Stimulated activated CD4-positive, alpha-beta T cell treated with anti-CD3 and anti-CD28 coated beads, Interleukin-1b, Interleukin-23, amount 100 ng/mL, for 1 hour (primary cell): ENCODE measurements at places on chromosomes 2 and 18.

- no peak for DNase-seq
Measured at GRCh38 chr2:2328848-2329247, 2.2 kb downstream of the MYT1L start.

- DNase-seq, result no peak
Measured at GRCh38 chr18:33803636-33804035, 225.6 kb downstream of the ASXL3 start.

DNA sequence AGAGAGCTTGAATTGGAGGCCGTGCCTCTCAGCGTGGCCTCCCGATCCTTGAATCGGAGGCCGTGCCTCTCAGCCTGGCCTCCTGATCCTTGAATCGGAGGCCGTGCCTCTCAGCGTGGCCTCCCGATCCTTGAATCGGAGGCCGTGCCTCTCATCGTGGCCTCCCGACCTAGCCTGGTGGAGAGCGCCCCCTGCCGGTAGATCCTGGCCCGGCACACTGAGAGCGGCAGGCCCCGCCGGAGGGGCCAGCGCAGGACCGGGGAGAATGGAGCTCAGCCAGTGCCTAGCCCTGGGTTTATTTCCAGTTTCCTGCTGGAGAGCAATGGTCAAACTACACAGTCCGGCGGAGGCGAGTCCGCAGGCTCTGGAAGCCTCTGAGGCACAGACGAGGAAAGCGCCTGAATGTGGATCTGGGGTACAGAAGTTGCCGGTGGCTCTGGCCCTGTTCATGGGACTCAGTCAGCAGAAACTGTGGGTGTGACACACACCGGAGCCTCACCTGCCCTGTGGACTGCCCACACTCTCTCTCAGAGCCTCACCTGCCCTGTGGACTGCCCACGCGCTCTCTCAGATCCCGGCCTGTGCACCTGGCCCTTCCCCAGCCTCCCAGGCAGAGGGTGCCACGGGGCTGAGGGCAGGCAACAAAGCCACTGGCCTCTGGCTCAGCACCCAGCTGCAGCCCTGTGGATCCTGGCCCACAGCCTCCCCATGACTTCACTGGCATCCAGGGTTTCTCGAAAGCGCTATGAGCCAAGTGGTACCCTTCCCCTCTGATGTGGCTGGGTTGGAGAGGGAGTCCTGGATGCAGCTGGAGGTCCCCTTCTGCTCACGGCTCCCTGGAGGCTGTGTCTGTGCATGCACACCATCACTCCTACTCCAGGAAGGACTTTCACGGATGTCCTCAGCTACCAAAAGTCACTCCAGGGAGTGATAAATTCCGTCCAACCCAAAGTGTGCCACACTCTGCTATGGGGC is 1.5 kb downstream of the IL36B start:
- no peak for DNase-seq

- DNase-seq, result no peak
Measured at GRCh38 chr2:35428548-35428947, 927.0 kb upstream of the CRIM1 start.

GRCh38 chr2:18795906-18796305 is 206.5 kb upstream of the NT5C1B start:
- DNase-seq, result no peak

DNA sequence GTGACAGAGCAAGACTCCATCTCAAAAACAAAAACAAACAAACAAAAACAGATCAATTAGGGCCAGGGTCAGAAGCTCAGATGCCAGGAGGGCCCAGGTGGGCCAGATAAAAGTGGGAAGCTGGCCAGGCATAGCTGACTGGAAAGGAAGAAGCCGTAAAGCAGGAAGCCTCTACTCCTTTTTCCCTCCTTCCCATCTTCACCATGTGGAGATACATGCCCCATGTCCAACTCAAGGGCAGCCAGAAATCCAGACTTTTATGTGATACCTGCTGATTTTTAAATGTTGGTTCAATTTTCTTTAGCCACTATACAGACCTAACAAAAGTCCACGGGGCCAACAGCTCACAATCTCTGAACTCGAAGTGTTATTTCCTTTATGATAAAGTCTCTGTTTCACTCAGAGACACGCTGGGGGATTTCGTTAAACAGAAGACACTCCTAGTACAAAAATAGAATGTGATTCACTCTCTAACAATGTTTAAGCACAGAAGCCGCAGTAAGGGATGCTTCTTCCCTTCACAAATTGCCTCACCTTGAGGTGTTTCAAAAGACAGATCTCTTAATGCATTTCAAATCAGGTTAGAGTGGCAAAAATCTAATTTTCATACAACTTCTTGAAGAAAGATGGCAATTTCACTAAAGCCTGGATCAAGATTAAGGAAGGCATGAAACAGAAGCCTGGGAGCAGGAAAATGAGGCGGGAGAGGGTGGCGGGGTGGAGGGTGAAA is 14.0 kb downstream of the TMEM247 start:
- no peak for DNase-seq

DNA sequence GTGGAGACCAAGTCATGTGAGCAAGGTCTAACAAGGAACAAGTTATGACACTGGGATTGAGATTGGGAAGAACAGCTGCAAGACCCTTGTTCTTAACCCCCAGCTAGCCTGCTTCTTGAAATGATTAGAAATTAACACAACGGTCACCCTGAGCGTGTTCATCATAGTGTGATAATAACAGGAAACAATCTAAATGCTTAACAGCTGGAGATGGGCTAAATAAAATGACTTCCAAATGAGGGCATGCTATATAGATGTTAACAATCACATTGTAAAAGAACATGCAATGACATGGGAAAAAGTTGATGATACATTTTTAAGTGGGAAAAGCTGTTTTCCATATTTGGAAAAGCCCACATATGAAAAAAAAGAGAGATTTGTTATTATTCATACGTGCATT is 47.6 kb downstream of the RPL37A start:
- DNase-seq, result no peak

DNA sequence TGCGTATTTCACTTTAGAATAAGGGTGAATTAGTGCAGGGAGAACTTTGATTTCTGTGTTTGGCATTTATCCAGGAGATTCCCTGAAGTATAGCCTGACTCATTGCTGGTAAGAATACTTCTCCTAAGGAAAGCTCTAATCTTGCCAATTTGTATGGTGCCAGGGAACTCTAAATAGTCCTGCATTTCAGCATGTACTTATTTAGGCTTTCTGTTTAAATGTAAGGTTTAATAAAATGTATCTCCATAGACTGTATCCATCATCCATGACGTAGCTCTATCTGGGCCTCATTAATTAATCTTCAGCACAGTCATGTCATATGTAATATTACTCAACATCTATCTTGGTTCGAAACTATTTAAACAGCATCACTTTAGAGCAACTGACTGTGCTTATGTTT is 127.7 kb downstream of the DOK6 start:
- no peak for DNase-seq

- DNase-seq, result no peak
Measured at GRCh38 chr2:173175222-173175621, 99.6 kb downstream of the MAP3K20 start.

DNA sequence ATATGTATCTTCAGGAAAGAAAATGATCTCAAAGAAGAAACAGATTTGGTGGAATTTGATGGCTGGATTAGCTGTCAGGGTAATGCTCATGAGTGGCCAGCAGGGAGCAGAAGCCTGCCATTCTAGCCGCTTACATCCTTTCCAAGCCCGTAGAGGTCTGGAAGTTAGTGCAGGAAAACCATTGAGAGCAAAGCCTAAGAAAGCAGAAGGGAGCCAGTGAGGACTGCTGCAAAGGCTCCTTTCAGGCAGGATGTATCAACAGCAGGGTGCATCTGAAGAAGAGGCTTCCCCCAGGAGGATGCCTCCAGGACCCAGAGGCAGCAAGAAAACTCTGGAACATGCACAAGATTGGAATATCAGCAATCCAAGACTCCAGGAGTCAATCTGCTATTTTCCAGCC is 22.9 kb upstream of the LBH start:
- DNase-seq, result no peak

GRCh38 chr2:133444465-133444864 is 123.8 kb downstream of the NCKAP5 start:
- DNase-seq, result no peak

- no peak for DNase-seq
Measured at GRCh38 chr18:58558471-58558870, 70.4 kb downstream of the ALPK2 start.

- no peak for DNase-seq
Measured at GRCh38 chr2:119837350-119837749, 77.6 kb downstream of the PTPN4 start.

DNA sequence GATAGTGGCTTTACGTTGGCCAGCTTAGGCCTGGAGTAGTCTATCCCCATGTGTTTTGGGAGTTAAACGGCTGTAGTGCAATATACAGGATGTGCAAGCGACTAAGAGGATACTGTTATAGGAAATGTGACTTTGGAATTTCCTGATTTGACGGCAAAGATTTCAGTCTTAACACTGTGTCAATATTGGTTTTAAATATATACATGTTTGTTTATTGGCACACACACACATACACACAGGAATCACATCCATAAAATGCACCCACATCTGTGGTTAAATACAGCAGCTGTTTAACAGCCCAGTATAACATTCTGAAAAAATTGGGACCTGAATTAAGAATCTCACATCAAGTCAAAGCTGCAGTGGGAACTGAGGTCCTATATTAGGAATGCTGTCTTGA is 347.1 kb downstream of the TXNL1 start:
- DNase-seq, result no peak

DNA sequence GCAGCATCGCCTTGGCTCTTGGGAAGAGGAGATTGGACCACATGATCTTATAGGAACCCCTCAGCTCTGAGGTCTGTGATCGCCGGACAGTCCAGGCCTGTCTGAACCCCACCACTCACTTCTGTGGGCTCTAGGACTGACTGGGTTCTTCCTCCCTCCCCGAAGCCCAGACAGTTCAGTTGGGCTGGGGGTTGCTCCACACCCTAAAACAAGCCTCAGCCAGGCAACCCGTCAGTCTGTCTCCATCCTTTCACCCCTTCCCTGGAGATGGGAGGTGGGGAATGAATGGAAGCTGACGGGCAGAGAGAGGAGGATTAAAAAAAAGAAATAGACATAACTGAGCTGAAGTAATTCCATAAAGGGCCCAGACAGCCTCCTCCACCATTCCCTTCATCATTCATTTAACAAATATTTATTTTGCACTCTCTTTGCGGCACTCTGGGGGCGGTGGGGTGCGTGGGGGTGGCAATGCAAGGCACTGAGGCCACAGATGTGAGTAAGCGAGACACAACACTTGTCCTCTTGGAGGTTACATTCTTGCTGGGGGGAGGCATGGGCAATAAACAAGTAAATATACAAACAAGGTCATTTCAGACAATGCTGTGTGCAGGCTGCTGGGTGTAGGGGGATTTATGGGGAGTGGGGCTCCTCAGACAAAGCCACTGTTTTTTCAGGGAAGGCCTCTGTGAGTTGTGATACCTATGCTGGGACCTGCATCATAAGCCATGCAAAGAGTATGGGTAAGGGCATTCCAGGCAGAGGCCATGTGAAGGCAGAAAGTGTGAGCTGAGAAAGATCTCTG is 12.9 kb downstream of the WNT10A start:
- no peak for DNase-seq

GRCh38 chr2:212539072-212539880 is 674 bp upstream of the ERBB4 start:
- DNase-seq, result no peak

DNA sequence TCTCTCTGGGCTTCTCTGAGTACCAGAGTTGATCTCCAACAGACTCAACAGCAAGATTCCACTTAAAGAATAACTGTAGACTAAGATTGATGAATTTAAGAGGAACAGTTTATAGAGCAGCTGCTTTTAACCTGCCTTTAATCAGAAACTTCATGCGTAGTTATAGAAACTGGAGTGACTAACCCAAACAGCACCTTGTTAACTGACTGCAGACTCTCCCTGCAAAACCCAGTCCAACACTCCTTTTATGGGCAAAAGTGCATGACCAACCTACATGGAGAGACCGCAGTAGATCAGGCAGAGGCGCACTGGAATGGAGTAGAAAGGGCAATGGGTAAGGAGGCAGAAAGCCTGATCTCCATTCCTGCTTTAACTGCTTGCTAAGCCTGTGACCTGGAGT is 110.6 kb downstream of the NRP2 start:
- DNase-seq, result no peak

DNA sequence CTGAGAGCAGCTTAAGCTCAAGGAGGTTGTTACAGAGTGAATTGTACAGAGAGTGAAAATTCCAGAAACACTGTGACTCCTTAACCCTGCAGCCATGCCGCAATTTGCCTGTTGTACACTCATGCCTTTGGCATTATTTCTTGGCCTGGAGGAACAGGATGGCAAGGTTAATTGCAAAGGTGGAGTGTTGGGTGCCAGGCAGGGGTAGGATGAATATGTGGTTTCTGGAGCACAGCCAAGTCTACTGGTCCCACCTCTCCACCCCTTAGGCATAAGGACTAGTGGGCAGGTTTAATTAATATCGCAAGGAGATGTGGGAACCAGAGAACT is 250.2 kb downstream of the LRRTM1 start:
- DNase-seq, result no peak

DNA sequence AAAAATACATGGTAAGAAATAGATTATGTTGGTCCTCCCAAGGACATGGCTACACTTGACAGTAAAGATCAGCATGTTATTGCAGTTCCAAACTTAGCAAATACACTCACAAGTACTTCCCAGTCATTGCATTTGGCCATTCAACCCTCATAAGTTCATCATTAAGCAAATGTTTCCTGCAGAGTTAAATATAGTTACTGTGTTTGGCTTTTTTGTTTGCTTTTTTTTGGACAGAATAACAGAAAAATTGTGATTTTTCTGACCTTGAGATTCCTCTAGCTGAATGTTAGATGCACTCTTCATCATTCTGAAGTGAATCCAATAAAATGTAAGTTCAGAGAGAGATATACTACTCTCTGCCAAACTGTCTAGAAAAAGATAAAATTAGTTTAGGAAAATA is 295.3 kb downstream of the GPD2 start:
- no peak for DNase-seq

- no peak for DNase-seq
Measured at GRCh38 chr18:75854174-75854573, 426.7 kb upstream of the SMIM21 start.

DNA sequence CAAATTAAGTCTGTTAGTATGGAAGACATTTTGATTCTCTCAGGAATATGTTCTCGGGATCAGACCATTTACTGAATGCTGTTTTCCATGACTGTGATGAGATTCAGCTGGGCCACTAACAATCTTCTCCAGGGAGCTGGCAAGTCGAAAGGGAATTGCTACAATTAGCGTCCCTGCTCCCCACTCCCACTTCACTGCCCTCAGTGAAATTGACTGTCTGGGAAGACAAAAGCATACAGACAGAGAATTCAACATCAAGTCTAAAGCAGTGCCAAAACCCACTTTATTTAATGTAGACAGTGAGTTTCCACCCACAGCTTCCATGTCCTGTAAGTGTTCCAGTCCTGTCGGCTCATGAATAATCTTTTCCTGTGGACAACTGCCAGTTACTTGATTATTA is 34.0 kb upstream of the COL3A1 start:
- DNase-seq, result no peak

GRCh38 chr2:9703701-9704221 is 73.0 kb upstream of the YWHAQ start:
- DNase-seq, result no peak

DNA sequence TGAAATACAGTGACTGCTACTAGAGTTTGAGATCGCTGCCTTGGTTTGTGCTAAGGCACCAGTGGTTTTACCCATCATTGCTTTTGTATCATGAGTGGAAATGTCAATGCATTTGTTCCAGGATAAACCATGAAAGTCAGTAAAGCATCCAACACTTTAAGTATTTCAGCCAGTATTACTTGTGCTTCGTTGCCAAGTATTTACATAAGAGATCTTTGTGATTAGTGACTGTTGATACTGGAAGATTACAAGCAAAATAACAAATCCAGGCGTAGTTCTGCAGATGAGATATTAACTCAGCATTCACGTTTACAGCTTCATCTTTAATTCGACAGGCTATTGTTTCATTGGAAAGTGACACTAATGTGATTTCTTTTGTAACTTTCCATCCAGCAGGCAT is 90.3 kb upstream of the B3GNT7 start:
- DNase-seq, result no peak
